ENCODE measurements at places on chromosomes 13 and 19.

GRCh38 chr19:6226012-6226411 is 53.8 kb downstream of the MLLT1 start:
- DNase-seq = no peak

GRCh38 chr13:32530841-32531253 is 7.7 kb downstream of the N4BP2L2 start:
- no peak for DNase-seq

GRCh38 chr19:6412447-6413091 is 12.0 kb downstream of the KHSRP start:
- DNase-seq = no peak

- no peak for DNase-seq
Observed at GRCh38 chr13:20980430-20980829, 77.9 kb upstream of the XPO4 start.

DNA sequence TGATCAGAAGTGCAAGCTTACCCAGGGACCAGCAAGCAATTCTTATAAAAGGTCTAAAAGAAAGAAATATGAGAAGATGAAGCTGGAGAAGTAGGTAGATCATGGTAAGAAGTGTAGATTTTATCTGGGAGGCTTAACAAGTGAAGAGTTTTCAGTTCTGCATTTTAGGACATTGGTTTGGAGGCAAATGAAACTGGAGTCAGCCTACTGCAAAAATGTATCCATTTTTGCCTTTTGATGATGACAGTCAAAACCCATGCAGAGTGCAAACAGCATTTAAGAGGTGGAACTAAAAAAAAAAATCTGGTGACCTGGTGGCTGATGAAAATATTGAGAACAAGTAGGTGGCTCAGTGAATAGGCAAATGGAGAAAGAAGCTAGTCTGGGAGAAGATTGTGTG is 216.9 kb downstream of the DNAJC15 start:
- no peak for DNase-seq

DNA sequence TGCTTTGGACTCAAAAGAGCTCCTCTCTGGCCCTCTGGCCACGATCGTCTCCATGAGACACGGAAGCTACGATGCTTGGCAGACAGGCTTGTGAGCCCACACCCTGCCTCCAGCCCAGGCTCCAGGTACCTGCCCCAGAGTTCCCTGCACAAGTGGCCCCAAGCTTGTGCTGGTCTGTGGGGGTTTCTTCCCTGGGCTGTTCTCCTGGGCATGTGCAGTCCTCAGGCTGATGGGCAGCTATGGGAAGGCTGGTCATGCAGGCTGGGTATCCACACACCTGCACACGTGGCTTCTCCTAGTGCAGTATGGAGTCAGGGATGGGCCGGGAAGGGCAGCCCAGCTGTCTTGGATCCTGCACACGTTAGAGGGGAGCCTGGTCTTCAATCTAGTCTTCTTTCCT is 43.1 kb downstream of the TEX29 start:
- DNase-seq = peak; percentile 49

GRCh38 chr19:10894911-10895213 is 23.5 kb downstream of the CARM1 start:
- no peak for DNase-seq

- no peak for DNase-seq
Observed at GRCh38 chr13:24041651-24042225, 118.8 kb upstream of the SPATA13 start.

DNA sequence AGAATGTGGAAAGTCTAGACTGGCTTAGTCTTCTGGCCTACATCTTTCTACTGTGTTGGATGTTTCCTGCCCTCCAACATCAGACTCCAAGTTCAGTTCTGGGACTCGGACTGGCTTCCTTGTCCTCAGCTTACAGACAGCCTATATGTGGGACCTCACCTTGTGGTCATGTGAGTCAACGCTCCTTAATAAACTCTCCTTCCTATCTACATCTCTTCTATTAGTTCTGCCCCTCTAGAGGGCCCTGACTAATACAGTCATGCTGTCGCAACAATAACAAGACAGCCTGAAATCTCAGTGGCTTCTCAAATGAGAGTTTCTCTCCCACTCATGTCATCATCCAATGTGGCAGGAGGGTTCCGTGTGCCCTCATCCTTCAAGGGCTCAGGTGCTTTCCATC is 347.8 kb downstream of the MZT1 start:
- DNase-seq = no peak

GRCh38 chr13:27643334-27644132 is 21.8 kb downstream of the POLR1D start:
- no peak for DNase-seq

- no peak for DNase-seq
Observed at GRCh38 chr19:5738423-5738822, 18.0 kb downstream of the CATSPERD start.

GRCh38 chr13:88136098-88136790 is 465.1 kb downstream of the SLITRK5 start:
- no peak for DNase-seq

- DNase-seq = no peak
Observed at GRCh38 chr19:13795595-13796300, 505 bp downstream of the ZSWIM4 start.

DNA sequence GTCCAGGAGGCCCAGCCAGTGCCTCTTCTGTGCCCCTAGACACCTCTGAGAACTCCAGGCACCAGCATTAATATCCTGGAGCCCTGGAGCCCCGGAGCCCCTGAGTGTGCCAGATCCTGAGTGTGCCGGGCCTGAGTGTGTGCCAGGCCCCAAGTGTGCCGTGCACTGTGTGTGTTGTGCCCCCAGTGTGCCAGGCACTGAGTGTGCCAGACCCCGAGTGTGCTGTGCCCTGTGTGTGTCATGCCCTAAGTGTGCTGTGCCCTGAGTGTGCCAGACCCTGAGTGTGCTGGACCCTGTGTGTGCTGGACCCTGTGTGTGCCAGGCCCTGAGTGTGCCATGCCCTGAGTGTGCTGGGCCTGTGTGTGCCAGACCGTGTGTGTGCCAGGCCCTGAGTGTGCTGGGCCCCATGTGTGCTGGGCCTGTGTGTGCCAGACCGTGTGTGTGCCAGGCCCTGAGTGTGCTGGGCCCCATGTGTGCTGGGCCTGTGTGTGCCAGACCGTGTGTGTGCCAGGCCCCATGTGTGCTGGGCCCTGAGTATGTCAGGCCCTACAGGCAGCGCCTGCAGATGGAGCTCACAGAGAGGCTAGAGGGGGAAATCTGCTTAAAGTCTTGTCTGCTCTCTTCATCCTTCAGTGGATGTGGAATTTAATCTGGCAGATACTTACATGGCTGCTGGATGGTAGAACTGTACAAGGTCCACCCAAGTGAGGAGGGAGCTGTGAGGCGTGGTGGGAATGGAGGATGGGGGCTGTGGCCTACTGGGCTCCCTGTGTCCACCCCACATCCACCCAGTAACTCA is 53.9 kb downstream of the C13orf46 start:
- DNase-seq = peak; percentile 55

GRCh38 chr13:34594507-34594906 is 347.6 kb upstream of the NBEA start:
- no peak for DNase-seq

- no peak for DNase-seq
Observed at GRCh38 chr19:36489920-36490415, 607 bp upstream of the ZNF566 start.

- DNase-seq = no peak
Observed at GRCh38 chr19:35115177-35115951, at the start of gene FXYD3. FXYD3 (plus strand) TSS chr19:35115823; CDS start chr19:35119377, 3,554 bp downstream.

DNA sequence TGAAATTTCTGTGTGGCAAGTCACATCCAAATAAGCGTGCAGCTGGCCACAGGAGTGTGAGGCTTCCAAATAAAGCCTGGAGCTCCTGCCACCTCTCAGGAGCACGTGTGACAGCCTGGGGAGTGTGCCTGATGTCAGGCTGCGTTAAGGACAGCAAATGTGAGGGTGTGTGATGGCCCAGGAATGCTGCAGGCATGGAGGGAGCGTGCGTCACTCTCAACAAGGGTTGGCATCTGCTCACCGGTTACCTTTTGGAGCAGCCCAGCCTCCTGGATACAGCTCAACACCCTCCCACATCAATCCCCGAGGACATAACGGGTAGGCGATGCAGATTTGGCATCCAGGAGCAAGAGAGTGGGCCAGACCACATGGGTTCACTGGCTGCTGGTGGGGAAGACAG is 19.0 kb downstream of the NUMBL start:
- DNase-seq = no peak

DNA sequence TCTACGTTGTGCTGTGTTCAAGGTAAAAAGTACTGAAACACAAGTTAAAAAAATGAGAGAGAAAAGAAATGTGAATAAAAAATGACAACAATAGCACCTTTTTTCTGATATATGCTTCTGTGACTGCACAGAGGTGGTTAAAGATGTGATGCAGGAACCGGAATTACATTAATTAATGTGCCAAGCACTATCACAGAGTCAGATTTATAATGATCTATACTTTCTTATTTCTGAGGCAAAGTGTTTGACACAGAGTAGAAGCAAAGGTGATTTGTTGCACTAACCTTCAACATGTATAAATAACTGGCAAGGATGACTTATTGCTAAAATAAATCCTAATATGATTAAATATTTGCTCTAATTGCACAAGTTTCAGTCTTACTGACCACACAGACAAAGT is 654.6 kb upstream of the SLITRK1 start:
- DNase-seq = no peak

- peak; percentile 91 for DNase-seq
Observed at GRCh38 chr13:110001670-110002275, 215.4 kb upstream of the IRS2 start.

DNA sequence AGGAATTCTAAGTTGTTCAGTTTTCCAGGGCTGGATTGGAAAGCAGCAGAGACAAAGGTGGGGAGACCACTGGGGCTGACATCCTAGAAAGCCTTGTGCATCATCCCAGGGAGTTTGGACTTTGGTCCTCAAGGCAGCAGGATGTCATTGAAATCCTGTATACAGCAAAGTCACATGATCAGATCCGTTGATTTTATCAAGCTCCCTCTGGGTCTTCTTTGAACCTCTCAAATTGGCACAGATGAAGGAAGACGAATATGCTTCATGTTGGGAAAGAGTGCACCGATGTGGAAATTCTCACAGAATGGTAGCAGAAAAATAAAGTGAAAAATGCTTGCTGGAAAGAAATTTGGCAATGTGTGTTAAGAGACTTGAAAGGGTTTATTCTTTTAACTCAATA is 149.8 kb upstream of the TMTC4 start:
- DNase-seq = no peak

GRCh38 chr19:46206176-46206575 is 23.4 kb upstream of the IGFL1 start:
- no peak for DNase-seq

- DNase-seq = no peak
Observed at GRCh38 chr13:21309542-21310172, 133.2 kb downstream of the MRPL57 start.

GRCh38 chr19:54047616-54048015 is 16.1 kb downstream of the VSTM1 start:
- no peak for DNase-seq

- no peak for DNase-seq
Observed at GRCh38 chr13:26951581-26952177, 191.1 kb upstream of the GPR12 start.

DNA sequence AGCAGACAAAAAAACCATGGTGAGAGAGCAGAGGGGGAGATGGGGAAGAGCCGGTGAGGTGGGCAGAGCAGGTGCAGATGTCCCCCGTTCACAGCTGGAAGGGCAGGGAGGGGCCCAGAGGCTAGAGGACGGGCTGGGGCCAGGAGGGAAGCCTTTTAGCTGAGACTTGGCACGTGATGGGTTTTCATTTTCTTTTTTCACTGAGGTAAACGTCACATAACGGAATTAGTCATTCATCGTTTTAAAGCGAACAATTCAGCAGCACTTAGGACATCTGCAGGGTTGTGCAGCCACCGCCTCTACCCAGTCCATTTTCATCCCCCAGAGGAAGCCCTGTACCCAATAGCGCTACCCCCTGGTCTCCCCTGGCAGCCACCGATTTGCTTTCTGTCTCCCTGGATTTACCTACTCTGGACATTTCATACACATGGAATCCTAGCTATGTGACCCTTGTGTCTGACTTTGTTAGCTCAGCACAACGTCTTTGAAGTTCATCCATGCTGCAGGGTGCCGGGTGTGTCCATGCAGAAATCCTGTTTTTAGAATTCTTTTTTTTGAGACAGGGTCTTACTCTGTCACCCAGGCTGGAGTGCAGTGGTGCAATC is 16.0 kb upstream of the EMC10 start:
- no peak for DNase-seq

- DNase-seq = no peak
Observed at GRCh38 chr19:28299649-28300048, 913.3 kb downstream of the UQCRFS1 start.

- no peak for DNase-seq
Observed at GRCh38 chr13:42836930-42837690, 55.7 kb downstream of the FAM216B start.

GRCh38 chr13:72763411-72763810 is 18.3 kb downstream of the DIS3 start:
- no peak for DNase-seq

- DNase-seq = no peak
Observed at GRCh38 chr13:42181381-42181953, 90.5 kb upstream of the AKAP11 start.

- DNase-seq = peak; percentile 35
Observed at GRCh38 chr19:45507872-45508416, 665 bp downstream of the VASP start.

- DNase-seq = no peak
Observed at GRCh38 chr19:47593860-47594259, 15.1 kb upstream of the BICRA start.

DNA sequence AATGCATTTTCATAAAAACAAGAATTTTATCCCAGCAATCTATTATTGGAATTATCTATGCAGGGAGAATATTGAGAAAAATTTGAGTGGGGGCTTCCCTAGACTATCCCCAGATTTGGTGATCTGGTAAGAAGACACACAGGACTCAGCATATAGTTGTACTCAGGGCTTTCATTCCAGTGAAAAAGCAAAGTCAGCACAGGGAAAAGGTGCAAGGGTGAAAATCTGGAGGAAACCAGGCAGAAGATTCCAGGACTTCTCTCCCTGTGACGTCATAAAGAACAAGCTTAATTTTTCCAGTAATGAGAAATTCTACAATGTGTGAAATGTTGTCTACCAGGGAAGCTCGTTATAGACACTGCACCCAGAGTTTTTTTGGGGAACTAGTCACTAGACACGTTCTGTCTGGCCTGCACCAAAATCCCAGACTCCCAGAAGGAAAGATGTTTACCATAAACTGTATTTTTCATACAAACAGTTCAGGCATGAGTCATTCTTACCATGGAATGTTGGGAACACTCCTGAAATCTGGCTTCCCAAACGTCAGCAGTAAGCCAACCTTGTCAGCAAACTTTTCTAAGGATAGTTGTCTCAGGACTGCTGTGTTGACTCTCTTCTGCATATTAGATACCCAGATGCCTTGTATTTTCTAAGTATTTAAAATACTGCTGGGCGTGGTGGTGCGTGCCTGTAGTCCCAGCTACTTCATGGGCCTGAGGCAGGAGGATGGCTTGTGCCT is 107.4 kb downstream of the DNAJC3 start:
- DNase-seq = peak; percentile 58

- DNase-seq = no peak
Observed at GRCh38 chr13:44543369-44543768, 32.8 kb downstream of the TSC22D1 start.

GRCh38 chr13:111559612-111560403 is 239.4 kb downstream of the TEX29 start:
- peak; percentile 43 for DNase-seq

GRCh38 chr13:61463024-61463423 is 47.4 kb upstream of the PCDH20 start:
- no peak for DNase-seq

- no peak for DNase-seq
Observed at GRCh38 chr13:36764957-36765356, 54.1 kb upstream of the RFXAP start.

All from SJSA1 (cell line).